ENCODE measurements at places on chromosomes 2 and 18.
A peak's percentile ranks its signal among the peaks of the same experiment; 100 is the strongest.

- DNase-seq = peak; percentile 2
Measured at GRCh38 chr2:212157012-212157411, 381.6 kb downstream of the ERBB4 start.

DNA sequence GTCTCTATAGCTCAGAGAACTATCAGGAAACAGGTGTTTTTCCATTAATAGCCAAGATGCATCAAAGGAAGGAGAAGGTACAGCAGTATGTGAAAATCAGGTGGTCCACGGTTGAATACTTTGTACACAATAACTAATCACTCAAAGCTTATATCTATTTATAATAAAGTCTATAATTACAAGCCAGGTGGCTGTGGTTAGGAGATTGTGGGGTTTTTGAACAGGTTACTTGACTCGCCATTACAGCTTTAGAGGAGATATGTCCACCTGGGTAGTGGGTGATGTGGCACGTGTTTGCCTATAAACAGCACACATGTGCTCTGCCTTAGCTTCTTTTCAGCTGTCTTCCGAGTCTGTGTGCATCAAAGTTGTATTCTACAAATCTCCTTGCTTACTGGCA lies 892.2 kb upstream of the ZEB2 start:
- DNase-seq = no peak

DNA sequence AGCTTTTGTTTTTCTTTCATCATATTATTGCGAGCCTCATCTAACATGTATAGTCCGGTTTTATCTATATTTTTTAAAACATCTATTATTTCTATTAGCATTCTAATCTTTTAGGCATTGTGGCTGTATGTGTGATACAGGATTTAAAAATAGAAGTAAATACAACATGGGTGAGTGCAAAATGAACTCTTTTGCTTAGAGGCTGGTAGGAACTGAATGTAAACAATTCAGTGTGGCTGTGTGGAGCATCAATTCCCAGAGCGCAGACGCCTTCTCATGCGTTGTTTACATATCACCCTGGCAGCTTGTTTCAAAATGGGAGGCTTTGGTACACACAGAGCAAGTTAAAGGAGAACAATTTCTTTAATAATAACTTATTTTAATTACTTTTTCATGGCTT lies 836 bp downstream of the DTNA start:
- DNase-seq = peak; percentile 26

GRCh38 chr2:222381566-222381965 lies 42.8 kb upstream of the SGPP2 start:
- no peak for DNase-seq

- DNase-seq = no peak
Measured at GRCh38 chr2:45205480-45205879, 196.2 kb upstream of the SIX2 start.

GRCh38 chr2:132401326-132401725 lies 15.3 kb upstream of the GPR39 start:
- no peak for DNase-seq

DNA sequence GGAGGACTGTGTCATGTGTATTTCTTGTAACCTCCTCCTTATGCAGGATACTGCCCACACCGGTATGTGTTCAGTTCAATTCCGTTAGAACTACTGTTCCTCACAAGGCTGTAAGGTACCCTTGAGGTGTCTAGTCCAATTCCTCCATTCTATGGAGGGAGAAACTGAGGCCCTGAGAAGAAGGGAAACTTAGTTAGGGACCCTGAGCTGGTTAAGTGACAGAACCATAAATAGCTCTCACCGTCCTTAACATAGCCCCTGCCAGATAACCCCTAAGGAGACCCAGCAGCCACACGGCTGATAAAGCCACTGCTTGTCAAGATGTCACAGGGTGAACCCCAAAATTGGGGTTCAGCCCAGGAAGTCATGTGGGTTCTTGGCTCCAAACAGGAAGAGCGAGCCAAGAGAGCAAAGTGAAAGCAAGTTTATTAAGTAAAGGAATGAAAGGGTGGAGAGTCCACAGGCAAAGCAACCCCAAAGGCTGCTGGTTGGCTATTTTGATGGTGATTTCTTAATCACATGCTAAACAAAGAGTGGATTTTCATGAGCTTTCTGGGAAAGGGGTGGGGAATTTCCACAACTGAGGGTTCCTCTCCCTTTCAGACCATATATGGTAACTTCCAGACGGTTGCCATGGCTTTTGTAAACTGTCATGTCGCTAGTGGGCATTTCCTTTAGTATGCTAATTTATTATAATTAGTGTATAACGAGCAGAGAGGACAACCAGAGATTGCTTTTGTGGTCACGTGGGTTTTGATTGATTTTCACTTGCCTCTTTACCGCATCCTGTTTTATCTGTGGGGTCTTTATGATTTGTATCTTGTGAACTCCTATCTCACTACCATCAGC lies 83.4 kb upstream of the RTN4 start:
- DNase-seq = peak; percentile 75

GRCh38 chr18:55886886-55887285 lies 298.9 kb upstream of the TCF4 start:
- DNase-seq = no peak
